Spleen (tissue), 13 donors: ENCODE measurements at places on chromosomes 11 and 22. TPM values are rescaled to one million over a fixed set of nuclear protein-coding genes. Genes with fewer than 3 reads are reported as not detected.

DNA sequence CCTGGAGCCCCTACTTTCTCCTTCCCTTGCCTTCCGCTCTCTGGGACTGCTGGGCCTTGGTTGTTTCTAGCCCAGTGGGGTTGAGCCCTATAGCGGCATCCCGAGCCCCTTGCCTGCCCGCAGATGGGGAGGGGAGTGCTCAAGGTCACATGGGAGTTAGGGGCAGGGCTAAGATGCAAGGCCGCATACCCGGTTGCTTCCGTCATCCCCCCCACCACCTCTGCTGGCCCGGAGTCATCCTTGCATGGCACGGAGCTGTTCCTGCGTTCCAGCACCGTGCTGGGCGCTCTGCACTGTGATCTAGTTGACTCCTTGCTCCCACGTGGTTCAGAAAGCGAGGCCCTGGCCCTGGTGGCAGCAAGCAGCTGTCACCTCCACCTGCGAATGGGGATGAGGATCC, 18.0 kb downstream of the FLRT1 start:
- DNase-seq, result no peak

DNA sequence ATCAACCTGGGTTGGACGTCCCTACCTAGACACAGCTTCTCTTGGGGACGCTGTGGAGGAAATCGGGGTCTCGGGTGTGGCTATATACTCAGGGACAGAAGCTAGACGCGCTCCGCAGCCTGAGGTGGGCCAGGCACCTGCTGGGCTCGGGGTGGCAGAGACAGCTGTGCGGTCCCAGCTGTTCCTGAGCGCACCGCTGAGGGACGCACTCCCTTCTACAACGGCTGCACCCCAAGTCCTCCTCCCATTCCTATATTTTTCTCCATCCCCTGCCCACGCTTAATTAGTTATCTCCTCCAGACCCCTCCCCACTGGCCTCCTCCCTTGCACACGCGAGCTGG, 188 bp upstream of the MTNR1B start:
- DNase-seq, result no peak

DNA sequence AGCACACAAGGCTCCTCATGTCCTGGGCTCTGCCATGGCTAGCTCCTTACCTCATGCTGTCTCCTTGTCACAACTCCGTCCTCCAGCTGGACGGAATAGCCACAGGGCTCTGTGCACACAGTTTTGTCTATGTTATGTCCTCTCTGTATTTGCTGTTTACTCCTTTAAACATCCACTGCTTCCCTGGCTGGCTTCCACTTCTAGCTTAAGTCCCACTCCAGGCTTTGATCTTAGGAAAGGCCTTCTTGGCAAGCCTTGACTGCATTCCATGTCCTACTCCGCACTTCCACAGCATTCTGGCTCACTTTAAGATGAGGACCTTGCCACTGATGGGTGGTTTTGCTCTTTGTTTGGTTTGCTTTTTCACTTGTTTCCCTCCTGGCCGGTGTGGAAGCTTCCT, 22.9 kb upstream of the ROBO3 start:
- DNase-seq, result no peak

GRCh38 chr11:28628412-28628811, 520.2 kb downstream of the METTL15 start:
- DNase-seq, result no peak

DNA sequence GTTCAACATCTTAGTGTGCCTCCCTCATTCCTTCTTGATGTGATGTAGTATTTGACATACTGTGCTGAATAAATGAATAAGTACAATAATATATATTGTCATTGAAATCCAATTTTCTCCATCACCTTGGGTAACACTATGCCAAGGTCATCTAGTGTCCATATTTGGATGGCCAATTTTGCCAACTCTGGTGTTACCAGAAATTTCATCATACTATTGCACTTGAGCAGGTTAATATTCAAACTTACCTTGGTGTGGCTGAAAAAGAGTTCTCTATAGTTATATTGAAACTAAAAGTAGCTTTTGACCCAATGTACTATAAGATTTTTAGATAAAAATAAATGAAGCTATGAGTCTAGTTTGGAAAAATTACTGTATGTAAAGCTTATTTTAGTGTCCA, 98.2 kb upstream of the SLC6A5 start:
- no peak for DNase-seq

GRCh38 chr11:12717851-12718291, 43.6 kb downstream of the TEAD1 start:
- DNase-seq, result no peak

DNA sequence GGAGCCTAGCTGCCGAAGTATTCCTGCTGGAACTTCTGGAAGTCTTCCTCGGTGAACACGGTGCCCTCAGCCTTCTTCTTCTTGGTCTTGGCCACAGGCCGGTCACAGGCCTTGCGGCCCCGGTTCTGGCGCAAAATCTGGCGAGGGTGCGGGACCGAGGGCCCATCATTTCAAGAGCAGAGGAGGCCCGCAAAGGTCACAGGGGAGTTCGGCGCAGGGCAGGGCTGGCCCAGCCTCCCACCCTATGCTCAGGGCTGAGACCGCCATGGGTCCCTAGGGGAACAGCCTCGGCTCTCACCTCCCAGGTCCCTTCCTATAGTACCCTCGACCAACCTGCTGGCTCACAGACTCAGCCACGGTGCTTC, 3.1 kb downstream of the RPS19BP1 start:
- peak; percentile 86 for DNase-seq

- DNase-seq, result no peak
Observed at GRCh38 chr11:11230802-11231562, 122.1 kb downstream of the CSNK2A3 start.

DNA sequence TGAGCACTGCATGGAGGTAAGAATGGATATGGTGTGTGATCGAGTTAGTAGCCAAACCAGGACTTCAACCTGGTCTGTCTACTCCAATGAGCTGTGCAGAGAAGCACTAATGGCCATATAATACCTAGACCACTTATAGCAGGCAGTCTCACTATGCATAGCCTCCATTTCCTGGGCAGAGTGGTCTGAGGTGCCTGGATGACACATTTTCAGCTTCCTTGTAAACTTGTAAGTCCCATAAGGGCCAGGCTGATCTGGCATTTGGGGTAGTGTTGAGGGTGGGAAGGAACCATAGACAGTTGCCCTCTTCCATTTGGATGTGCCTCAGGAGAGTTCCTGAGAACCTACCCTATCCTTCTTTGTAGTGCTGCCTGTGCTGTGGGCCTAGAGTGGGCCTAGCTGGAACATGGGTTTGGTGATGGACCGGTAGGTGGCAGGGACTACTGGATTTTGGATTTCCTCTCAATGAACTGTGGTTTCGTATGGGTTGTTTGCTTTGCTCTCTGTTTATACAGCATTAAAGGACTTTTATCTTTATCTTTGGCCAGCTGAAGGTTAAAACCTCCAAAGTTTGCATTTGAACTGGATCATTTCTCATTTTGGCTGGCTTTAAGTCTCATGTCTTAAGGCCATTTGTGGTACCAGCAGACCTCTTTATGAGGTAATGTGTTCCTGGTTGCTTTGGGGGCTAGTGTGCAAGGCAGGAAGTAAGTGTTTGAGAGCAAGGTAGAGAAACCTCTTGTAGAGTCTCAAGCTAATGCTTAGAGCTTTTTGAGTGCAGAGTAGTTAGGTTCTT, 86.9 kb downstream of the STIM1 start:
- DNase-seq, result no peak

GRCh38 chr11:88704485-88704884, 361.3 kb downstream of the GRM5 start:
- DNase-seq, result no peak

GRCh38 chr11:76248210-76248609, 41.9 kb upstream of the WNT11 start:
- no peak for DNase-seq

GRCh38 chr11:130452176-130452575, 3.7 kb downstream of the ADAMTS15 start:
- DNase-seq, result no peak

DNA sequence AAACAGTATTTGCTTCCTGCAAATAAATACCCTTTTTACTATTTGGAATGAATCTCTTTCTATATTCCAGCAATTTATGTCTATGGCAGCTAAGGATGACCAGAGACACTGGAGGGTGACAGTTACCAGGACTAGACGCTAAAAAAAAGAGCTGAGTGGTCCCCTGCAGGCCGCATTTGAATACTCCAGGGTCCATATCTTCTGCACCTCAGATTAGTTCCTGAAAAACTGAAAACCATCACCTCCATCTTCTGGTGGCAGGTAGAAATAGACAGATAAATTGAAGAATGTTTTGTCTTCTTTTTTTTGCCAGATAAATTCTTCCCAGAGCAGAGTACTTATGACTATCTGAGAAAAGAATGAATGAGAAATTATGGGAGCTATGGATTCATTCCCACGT, 145.6 kb downstream of the CSNK2A3 start:
- no peak for DNase-seq

- DNase-seq, result peak; percentile 74
Observed at GRCh38 chr11:88484873-88485621, 147.5 kb upstream of the CTSC start.

- peak; percentile 93 for DNase-seq
Observed at GRCh38 chr22:45577746-45578523, 75.3 kb downstream of the FBLN1 start.

- DNase-seq, result no peak
Observed at GRCh38 chr11:72702096-72702495, 27.9 kb upstream of the PDE2A start.

GRCh38 chr11:91866642-91867041, 358.0 kb upstream of the FAT3 start:
- no peak for DNase-seq

- DNase-seq, result peak; percentile 1
Observed at GRCh38 chr22:31871480-31871879, 72.9 kb upstream of the YWHAH start.

- DNase-seq, result no peak
Observed at GRCh38 chr22:50460938-50461337, 13.9 kb downstream of the SBF1 start.

DNA sequence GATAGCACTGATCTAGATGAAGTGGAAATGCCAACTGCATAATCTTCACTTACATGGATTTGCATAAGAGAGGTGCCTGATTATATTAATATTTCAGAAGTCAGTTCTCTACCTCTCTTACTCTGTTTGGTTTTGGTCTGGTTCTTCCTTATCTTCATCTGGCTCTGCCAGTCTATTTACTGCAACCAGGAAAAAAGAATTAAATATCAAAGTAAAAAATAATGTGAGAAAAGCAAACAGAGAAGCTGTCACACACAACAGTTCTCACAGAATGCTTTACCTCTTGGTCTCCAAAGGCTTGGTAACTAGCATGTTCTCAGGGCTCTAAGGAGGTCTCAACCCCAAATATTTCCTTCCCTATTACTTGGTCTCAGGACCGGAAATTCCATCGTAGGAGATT, 6.7 kb downstream of the VSIG10L2 start:
- no peak for DNase-seq

GRCh38 chr22:35209203-35209602, 48.1 kb upstream of the HMGXB4 start:
- DNase-seq, result no peak

GRCh38 chr11:111819161-111819828, 52.1 kb downstream of the ALG9 start:
- DNase-seq, result no peak

GRCh38 chr22:21866833-21867527, 465 bp downstream of the MAPK1 start:
- no peak for DNase-seq

GRCh38 chr11:36741515-36741914, 143.5 kb upstream of the RAG2 start:
- DNase-seq, result no peak

- DNase-seq, result no peak
Observed at GRCh38 chr11:75896843-75897419, 81.9 kb downstream of the UVRAG start.

- DNase-seq, result no peak
Observed at GRCh38 chr11:71548120-71548519, at the start of gene KRTAP5-9. Gene KRTAP5-9 (plus strand): TSS chr11:71548420. CDS start chr11:71548658, 238 bp downstream.

DNA sequence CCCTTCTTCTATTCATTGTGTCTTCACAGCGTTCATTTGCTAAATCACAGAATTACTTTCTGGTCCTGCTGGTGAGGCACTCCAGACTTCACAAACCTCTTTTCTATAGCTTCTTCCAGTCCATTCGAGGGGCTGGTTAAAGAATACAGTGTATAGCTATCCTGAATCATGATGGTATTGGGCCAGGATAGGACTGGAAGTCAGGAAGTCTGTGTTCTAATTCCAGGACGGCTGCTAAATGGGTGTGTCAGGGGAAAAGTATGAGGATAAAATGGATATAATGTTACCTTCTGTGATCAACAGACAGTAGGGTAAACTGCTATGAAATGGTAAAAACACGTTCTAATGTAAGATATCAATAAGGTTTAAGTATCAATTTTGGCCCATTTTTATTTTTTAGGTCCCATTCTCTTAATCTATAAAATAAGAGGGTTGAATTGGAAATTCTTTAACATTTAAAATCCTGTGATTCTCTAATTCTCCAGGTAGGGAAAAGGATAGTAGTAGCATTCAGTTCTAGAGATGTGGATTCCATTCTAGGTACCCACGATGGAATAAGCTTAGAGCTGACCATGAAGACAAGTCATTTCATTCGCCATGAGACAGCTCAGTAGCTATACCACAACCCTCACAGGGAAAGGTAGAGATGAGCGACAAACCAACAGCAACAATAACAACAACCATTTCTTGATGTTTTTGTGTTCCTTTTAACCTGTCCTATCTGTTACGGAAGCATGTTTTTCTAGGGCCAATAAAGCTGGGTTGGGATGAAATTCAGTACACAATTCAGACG, 96.1 kb downstream of the SLC1A2 start:
- DNase-seq, result no peak

DNA sequence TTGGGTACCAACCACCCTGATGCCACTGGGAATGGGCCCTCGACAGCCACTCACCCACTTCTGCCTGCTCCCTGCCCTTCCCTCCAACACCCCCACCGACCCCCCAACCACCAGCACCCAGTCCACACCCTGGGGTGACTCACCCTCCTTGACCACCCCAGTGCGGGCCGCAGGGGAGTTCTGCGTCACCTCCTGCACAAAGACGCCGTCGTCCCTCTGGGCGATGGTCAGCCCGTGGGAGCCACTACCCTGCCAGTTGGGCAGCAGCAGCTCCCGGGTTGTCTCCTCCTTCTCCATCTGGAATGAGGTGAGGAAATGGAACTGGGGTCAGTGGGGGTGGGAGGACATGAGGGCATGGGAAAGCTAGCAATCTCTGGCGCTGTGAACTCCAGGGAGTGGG, 10.8 kb downstream of the AHNAK start:
- DNase-seq, result no peak

Gene TREH
- not detected for total RNA-seq

Gene GRM5
- not detected for total RNA-seq

Gene TBX1
- total RNA-seq, result 0.46 TPM

Gene RFPL3
- not detected for total RNA-seq

Gene OPCML
- 1.9 TPM for total RNA-seq

Gene SYCE3
- not detected for total RNA-seq

Gene CCDC89
- 0.85 TPM for total RNA-seq

Gene KRTAP5-1
- not detected for total RNA-seq

Gene MYRF
- total RNA-seq, result 0.34 TPM

Gene TEX12
- total RNA-seq, result not detected

Gene PHOX2A
- total RNA-seq, result not detected

Gene P4HA3
- not detected for total RNA-seq

Gene THRSP
- not detected for total RNA-seq

Gene INPP5J
- total RNA-seq, result not detected
